ENCODE measurements at places on chromosomes 1 and 21. TPM values are rescaled to one million over a fixed set of nuclear protein-coding genes. Genes with fewer than 3 reads are reported as not detected.

DNA sequence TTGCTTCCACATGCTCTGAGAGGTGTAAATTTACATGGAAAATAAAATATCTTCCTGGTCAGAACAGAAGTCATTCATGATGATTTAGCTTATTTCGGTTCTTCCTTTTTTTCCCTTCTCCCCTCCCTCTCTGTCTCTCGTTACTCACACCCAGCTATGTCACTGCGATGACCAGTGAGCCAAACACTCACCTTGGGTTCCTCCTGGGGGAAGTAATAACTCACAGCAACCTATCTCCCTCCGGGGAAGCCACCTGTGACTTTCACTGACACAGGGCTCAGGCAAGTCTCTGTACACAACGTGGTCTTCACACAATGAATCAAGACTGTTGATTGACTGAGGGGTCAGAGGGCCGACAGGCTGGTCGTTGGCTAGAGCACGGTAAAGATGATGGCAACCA, 135.3 kb upstream of the VANGL1 start:
- no peaks in the 10 kb centered on the region for H3K36me3 ChIP-seq
- H3K27me3 ChIP-seq, result no peaks in the 10 kb centered on the region
- H3K4me1 ChIP-seq, result no peaks in the 10 kb centered on the region
- DNase-seq, result no peak

DNA sequence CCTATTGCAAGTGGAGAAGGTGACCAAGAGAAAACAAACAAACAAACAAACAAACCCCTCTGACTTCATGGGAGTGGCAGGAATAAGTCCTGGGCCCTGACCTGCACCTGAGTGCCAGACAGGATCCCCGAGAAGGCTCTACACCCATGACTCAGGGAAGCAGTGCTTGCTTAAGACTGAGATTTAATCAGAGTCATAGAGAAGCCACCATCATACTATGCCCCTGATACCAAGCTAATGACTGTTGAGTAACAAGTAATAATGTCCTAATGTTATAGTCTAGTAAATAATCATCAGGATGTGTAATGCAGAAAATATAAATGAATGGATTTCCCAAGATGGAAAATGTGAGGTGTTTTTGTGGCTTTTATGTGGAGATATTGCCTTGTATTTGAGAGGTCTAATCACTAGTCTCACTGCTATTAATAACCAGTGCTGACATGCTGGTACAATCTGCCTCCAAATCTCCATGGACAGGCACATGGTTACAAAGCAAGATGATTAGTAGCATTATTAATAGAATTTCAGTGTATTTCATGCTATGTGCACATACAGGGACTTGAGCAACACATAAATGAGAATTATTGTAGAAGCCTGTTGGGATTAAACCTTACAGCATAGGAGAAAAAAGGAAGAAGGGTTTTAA, 1290.9 kb downstream of the MRPL39 start:
- no peaks in the 10 kb centered on the region for H3K27me3 ChIP-seq
- H3K27ac ChIP-seq, result no peak overlapping the region
- H3K4me1 ChIP-seq, result no peaks in the 10 kb centered on the region
- H3K4me3 ChIP-seq, result no peak overlapping the region
- no peaks in the 10 kb centered on the region for H3K36me3 ChIP-seq

Gene CD1B
- not detected for polyA plus RNA-seq

Gene PODN
- polyA plus RNA-seq, result 1.4 TPM

Gene IL20
- polyA plus RNA-seq, result not detected

Data from kidney (tissue), 22 donors.